ENCODE measurements at places on chromosomes 2 and 18. TPM values are rescaled to one million over a fixed set of nuclear protein-coding genes. Genes with fewer than 3 reads are reported as not detected.

- H3K36me3 ChIP-seq, result peaks cover 11% of the 10 kb centered on the region
- H3K27me3 ChIP-seq, result no peaks in the 10 kb centered on the region
- peaks cover 5% of the 10 kb centered on the region for H3K4me1 ChIP-seq
- no peak overlapping the region for H3K27ac ChIP-seq
- DNase-seq, result no peak
Measured at GRCh38 chr2:24850944-24851343, 57.7 kb downstream of the CENPO start.

- no peak overlapping the region for H3K4me3 ChIP-seq
- peaks cover 13% of the 10 kb centered on the region for H3K36me3 ChIP-seq
- H3K27ac ChIP-seq, result no peak overlapping the region
- no peaks in the 10 kb centered on the region for H3K27me3 ChIP-seq
Measured at GRCh38 chr2:179237209-179237946, 27.3 kb downstream of the SESTD1 start.

DNA sequence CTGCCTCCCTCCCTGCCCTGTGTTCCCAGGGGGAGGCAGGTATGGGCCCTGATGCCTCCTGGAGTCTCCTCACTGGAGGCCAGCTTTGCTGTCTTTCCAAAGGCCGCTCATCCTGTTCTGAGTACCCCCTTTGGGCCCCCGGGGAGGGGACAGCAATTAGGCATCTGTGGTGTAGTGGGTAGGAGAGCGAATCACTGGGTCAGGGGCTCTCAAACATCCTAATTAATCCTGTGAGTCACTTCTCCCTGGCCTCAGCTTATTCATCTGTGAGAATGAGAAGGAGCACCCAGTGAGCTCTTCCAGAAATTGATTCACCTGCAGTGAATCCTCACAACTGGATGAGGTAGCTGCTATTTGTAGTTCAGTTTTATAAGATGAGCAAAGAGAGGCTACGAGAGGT, 16.4 kb downstream of the TET3 start:
- H3K27me3 ChIP-seq, result no peaks in the 10 kb centered on the region
- H3K36me3 ChIP-seq, result peaks cover 2% of the 10 kb centered on the region
- DNase-seq, result no peak
- H3K4me3 ChIP-seq, result peak overlapping the region; percentile 60
- no peak overlapping the region for H3K27ac ChIP-seq

GRCh38 chr2:7045601-7046590, 128.7 kb downstream of the RNF144A start:
- no peak for DNase-seq
- no peaks in the 10 kb centered on the region for H3K27me3 ChIP-seq
- H3K36me3 ChIP-seq, result peaks cover 22% of the 10 kb centered on the region
- H3K27ac ChIP-seq, result no peak overlapping the region
- no peak overlapping the region for H3K4me3 ChIP-seq
- H3K4me1 ChIP-seq, result peaks cover 5% of the 10 kb centered on the region

DNA sequence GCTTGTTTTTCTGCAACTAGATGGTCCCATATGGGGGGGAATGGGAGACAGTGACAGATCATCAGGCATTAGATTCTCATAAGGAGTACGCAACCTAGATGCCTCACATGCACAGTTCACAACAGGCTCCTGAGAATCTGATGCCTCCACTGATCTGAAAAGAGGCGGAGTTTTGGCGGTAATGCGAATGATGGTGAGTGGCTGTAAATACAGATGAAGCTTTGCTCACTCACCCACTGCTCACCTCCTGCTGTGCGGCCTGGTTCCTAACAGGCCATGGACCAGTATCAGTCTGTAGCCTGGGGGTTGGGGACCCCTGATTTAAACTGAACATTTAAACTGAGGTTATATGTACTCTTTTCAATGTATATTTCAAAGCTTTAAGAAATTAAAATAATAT, 40.7 kb downstream of the SOS1 start:
- H3K36me3 ChIP-seq, result peaks cover 6% of the 10 kb centered on the region
- no peak overlapping the region for H3K27ac ChIP-seq
- H3K27me3 ChIP-seq, result no peaks in the 10 kb centered on the region
- no peak for DNase-seq

DNA sequence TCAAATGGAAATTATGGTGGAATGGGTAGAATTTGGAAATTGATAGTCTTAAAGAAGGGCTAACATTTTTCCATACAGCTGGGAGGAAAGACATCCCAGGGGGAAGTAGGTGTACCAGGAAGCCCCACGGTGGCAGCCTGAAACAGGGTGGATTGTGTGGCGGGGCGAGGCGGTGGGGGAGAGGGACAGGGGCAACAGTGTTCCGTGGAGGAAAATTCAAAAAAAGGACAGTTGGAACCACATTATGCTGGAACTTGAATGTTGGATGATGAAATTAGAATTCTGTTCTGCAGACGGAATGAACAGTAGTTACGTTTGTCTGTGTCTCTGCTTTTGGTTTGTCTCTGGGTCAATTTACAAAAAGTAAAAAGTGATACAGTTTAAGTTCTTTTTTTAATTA, 10.6 kb upstream of the CIB4 start:
- no peak overlapping the region for H3K4me3 ChIP-seq
- H3K36me3 ChIP-seq, result no peaks in the 10 kb centered on the region
- DNase-seq, result no peak
- H3K27me3 ChIP-seq, result no peaks in the 10 kb centered on the region
- peak overlapping the region; percentile 84 for H3K27ac ChIP-seq

GRCh38 chr18:48566589-48566988, 27.8 kb downstream of the CTIF start:
- H3K4me3 ChIP-seq, result no peak overlapping the region
- H3K4me1 ChIP-seq, result peaks cover 20% of the 10 kb centered on the region
- no peaks in the 10 kb centered on the region for H3K27me3 ChIP-seq
- no peak overlapping the region for H3K27ac ChIP-seq
- no peak for DNase-seq
- H3K36me3 ChIP-seq, result peaks cover 4% of the 10 kb centered on the region

GRCh38 chr2:178152977-178153376, 40.7 kb downstream of the RBM45 start:
- DNase-seq, result no peak
- no peaks in the 10 kb centered on the region for H3K4me1 ChIP-seq

DNA sequence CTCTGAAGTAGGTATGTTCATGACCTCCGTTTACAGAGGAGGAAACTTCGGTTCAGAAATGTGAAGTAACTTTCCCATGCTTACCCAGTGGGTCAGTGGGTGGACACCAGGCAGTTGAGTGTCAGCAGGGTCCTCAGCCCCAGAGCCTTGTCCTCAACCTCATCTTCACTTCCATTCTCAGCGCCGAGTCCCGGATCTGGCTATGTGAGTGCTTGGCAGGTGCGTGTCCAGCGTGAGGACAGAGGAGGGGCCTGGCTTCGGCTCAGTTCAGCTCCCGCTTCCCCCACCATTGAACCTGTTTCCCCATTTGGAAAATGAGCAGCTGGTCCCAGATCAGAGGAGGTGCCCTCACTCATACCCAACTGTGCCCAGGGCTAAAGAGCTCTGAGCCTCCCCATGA, 267.6 kb downstream of the ATAD2B start:
- H3K4me3 ChIP-seq, result no peak overlapping the region
- peaks cover 13% of the 10 kb centered on the region for H3K4me1 ChIP-seq
- no peak overlapping the region for H3K27ac ChIP-seq
- H3K27me3 ChIP-seq, result no peaks in the 10 kb centered on the region
- peaks cover 5% of the 10 kb centered on the region for H3K36me3 ChIP-seq

- H3K27ac ChIP-seq, result no peak overlapping the region
- H3K4me3 ChIP-seq, result no peak overlapping the region
- peaks cover 2% of the 10 kb centered on the region for H3K36me3 ChIP-seq
- no peak for DNase-seq
Measured at GRCh38 chr2:3703757-3704355, 481 bp downstream of the DCDC2C start.

GRCh38 chr2:85234868-85235267, 92.9 kb downstream of the TGOLN2 start:
- H3K4me3 ChIP-seq, result no peak overlapping the region
- H3K36me3 ChIP-seq, result peaks cover 8% of the 10 kb centered on the region
- H3K27ac ChIP-seq, result no peak overlapping the region

ABCB11 gene
- 0.18 TPM for total RNA-seq

TTC21B gene
- 33.8 TPM for total RNA-seq
